Right renal cortex interstitium (tissue), 3 donors: ENCODE measurements at places on chromosomes 7 and 10.

DNA sequence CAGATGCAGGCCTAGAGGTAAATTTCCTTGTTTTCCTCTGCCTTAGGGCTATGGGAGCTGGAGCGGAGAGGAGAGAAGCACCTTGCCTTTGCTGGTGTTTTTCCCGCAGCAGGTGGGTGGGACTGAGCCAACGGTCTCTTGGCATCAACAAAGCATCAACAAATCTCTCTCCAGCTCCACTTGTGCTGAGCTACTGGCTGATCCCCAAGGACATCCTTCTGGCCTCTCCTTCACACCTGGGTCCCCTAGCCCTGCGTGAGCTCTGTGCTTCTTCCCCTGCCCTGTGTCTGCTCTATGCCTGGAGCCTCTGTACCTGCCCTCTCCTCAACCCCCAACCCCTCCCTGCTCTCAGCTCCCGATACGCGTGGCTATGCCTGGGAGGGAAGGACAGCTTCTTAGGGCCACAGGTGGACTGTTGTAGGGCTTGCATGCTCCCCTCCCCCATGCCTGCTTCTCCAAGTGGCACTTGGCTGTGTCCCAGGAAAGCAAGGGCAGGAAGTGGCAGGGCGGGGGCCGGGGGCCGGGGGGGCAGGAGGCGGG, 3.2 kb upstream of the CLDN4 start:
- DNase-seq = no peak

- no peak for DNase-seq
Observed at GRCh38 chr10:102395400-102396316, at the start of gene NFKB2. NFKB2 (plus strand) TSS chr10:102395705; CDS start chr10:102395960, 255 bp downstream.

- DNase-seq = no peak
Observed at GRCh38 chr7:45033931-45034290, 33.9 kb downstream of the CCM2 start.

DNA sequence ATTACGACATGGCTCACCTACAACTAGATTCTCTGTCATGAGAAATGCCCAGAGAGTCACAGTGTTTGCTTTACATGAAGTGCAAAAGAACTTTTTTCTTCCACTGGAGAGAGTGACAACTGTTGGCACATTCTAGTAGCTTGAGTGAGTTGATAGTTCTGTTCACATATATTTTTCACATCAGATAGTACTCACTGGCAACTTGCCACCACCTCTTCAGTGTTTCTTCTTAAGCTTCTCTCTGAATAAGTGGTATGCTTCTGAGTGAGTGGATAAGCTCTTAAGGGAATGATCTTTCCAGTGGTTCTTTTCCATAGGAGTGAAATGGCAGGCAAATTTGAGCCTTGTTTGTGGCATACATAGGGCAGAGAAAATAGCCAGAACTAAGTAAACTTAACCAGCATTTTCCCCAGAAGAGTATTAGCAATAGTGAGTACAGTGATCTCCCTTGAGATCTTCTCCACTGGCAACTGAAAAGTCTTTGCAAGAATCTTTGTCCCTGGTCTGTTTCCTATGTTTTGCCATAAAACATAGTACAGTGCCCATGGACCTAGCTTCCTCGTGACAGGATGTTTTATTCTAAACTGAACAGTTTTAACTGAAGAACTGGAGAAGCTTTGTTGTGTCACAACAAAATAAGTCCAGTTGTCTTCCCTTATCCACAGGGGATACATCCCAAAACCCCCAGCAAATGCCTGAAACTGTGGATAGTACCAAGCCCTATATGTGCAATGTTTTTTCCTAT, 125.4 kb upstream of the CDK13 start:
- no peak for DNase-seq

GRCh38 chr7:158867214-158867984, 11.0 kb downstream of the DYNC2I1 start:
- no peak for DNase-seq

- DNase-seq = no peak
Observed at GRCh38 chr7:158586499-158587161, 993 bp downstream of the PTPRN2 start.

DNA sequence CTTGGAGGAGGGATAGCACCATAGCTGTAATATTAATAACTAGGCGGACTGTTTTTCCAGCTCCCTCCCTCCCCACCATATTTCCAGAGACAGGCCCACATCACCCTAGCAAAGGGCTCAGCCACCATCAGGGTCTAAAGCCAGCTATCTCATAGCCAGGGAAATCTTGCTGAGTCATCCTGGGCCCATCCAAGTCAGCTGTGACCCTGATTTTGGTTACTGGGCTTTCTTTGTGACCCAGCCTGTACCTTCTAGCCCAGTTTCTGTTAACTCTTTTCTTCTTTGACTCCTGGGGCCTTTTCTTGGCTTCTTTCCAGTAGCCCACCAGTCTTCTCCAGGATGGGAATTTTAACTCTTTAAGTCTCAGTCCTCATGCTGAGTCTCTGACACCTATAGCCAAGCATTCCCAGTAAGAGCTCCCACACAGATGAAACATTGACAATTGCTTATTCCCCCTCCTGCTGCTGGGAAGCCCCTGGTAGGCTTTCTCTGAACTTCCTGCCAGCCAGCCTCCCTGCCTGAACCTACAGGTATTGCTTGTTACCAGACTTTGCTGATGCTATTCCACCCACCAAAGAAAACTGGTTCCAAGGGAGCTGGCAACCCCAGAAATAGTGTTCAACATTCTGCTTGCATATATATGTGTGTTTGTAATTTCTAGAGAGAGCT, 34.8 kb upstream of the ADO start:
- no peak for DNase-seq

DNA sequence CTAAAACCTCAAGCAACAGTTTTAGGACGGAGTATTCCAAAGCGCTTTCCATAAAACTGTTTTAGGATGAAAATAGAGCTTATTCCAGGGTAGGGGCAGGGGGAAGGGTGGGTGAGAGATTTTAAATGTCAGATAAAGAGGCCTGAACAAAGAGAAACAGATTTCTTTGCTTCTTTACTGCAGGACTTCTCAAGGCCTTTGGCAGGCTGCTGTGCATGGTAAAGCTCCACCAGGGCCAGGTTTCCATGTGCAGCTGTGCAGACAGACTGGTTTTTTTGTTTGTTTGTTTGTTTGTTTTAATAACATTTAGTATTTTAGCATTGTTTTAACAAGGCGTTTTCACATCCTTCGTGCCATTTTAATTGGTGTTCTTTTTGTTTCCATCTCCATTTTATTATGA, 26.3 kb downstream of the HECW1 start:
- DNase-seq = no peak

DNA sequence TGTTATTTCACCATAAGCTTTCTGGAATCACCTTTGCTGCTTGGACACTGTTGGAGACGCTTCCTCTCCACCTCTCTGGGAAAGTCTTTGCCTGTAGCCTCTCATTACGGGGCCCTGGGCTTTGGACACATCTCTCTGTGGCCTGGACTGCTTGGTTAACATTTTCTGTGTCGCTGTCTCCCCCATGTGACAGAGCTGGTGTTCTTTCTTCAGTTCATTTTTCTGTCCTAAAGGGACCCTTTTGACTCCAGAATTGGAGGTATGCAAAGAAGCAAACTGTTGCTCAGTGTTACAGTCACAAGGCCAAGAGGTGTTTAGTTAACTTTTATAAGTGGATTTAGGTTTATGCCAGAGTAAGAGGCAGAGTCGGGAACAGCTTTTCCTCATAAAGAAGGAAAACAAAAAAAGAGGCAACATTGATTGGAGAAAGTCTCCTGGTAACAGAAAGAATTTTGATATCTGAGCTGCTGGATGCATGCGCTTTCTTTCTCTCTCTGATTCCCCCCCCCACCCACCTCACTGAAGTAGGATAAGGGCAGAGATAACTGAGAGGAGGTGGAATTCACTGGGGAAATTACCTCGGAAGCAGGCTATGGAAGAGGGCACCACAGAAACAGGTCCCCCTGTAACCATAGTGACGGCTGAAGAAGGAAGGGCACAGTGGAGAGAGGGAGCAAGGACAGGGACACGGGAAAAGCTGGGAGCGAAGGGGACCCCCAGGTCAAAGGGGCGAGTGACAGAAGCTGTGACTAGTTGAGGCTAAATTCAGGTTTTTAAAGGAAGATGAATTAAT, 57.8 kb downstream of the LGI1 start:
- DNase-seq = no peak

DNA sequence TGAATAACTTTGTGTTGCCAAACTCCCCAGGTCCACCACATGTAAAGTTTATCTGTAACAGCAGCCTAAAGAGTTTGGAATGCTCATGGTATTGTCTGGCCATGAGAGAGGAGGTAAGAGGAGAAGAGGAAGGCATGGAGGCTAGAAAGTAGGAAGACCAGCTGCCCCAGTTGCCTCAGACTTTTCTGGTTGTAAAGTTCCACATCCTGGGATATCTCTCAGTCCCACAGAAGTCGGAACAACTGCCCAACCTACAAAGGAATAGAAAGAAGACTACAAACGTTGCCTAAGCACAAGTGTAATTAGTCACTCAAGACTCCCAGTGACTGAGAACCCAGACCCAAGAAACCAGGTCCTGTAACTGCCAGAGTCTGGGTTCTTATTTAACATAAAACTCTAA, 47.3 kb downstream of the CREB3L2 start:
- DNase-seq = no peak

DNA sequence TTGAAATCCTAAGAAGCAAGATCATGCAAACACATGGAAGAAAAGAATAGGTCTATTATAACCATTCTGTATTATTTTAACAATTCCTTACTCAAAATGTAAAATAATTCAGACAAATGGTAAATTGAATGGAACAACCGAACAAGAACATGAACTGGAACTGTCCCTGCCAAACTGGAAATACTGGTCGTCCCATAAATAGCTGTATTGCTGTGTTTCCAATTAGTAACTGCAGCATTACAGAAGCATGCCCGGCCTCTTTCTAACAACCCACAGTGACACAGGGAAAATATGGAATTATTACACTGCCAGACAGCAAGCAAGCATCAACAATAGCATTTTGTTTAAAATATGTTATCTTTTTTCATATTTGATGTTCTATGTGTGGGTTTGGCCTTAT, 1138.5 kb upstream of the PHF14 start:
- DNase-seq = peak; percentile 9

GRCh38 chr10:5537684-5538083, 12.9 kb downstream of the CALML3 start:
- no peak for DNase-seq

DNA sequence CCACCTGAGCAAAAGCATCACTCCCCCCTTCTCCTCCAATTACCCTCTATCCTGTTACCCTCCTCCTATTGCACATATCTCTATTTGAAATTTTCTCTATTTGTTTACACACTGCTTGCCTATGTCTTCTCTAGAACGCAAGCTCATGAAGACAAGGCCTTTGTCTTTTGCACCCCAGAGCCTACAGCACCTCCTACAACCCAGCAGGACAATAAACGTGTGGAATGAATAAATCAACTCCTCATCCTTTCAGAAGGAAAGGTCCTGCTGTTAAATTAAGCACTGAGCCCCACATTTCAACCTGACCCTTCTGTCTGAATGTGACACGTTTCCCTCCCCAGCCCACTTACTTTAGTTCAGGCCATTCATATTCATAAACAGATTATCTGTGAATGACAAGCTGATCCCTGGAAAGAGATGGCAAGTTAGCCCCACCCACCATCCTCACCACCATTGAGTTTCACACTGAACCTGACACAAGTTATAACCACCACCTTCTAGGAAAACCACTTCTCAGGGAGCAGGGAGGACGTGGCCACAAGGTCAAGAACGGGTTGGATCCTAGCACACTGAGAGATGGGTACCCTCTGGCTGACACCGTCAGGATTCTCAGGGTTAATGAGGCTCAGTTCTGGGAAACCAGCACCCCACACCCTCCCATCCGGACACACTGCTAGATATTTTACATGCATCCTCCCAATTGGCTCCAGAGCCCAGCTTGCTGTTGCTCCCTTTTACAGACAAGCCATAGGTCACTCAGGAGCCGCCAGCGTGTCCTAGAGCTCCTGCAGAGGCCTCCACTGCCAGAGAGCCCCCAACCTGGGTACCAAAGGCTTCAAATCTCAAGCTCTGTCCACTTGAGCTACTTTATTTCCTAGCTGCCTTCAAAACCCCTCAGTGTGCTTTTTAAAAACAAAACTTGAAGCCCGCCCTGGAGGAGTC, 934 bp downstream of the PRTFDC1 start:
- peak; percentile 27 for DNase-seq
